Lung microvascular endothelial cell (primary cell): ENCODE measurements at places on chromosomes 7 and 10. TPM values are rescaled to one million over a fixed set of nuclear protein-coding genes. Genes with fewer than 3 reads are reported as not detected.

DNA sequence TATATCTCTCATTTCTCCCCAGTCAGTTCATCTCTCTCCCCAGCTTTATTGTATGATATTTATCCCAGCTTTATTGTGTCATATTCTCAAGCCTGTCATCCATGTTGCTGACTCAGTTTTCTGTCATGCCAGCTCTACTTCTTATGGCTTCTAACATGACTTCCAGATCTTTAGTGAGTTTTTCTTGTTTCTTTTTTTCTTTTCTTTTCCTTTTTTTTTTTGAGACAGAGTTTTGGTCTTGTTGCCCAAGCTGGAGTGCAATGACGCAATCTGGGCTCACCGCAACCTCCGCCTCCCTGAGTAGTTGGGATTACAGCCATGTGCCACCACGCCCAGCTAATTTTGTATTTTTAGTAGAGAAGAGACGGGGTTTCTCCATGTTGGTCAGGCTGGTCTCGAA lies 28.7 kb upstream of the CALU start:
- no peak for DNase-seq

- no peak for DNase-seq
Measured at GRCh38 chr7:5374464-5374863, 49.2 kb downstream of the TNRC18 start.

DNA sequence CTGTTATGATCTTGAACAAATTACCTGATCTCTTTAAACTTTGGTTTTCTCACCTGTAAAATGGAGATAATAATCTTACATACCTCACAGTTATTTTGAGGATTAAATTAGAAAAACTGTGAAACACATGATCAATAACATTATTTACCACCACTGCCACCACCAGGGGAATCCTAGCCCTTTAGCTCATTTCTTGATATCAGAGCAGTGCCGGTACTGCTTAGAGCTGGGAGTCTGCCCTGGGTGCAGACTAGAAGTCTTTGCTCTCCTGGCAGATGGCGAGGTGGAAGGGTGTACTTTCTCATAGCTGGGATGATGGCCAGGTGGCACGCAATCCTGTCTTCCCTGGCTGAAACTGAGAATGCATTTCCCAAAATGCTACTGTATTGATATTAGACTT lies 12.7 kb upstream of the EFCAB10 start:
- no peak for DNase-seq

GRCh38 chr10:121702351-121703320 lies 104.4 kb upstream of the FGFR2 start:
- DNase-seq = no peak

The HGF gene
- 0.20 and 0.22 TPM in 2 replicates for total RNA-seq

The ITPRID1 gene
- total RNA-seq = not detected in 2 replicates
